ENCODE measurements at places on chromosomes 13 and 19.

DNA sequence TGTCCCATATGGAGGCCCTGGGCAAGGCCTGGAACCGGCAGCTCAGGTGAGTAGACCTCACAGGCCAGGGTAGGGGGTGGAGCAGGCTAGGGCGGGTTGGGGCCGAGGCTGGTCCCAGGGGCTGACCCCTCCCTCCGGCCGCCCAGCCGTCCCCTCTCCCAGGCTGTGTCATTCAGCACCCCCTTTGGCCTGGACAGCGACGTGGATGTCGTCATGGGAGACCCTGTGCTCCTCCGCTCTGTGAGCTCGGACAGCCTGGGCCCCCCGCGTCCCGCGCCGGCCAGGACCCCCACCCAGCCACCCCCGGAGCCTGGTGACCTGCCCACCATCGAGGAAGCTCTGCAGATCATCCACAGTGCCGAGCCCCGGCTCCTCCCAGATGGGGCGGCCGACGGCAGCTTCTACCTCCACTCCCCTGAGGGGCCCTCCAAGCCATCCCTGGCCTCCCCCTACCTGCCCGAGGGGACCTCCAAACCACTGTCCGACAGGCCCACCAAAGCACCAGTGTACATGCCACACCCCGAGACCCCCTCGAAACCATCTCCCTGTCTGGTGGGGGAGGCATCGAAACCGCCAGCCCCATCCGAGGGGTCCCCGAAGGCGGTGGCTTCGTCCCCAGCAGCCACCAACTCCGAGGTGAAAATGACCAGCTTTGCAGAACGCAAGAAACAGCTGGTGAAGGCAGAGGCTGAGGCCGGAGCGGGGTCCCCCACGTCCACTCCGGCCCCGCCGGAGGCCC, 16.0 kb downstream of the CAMSAP3 start:
- DNase-seq: no peak

DNA sequence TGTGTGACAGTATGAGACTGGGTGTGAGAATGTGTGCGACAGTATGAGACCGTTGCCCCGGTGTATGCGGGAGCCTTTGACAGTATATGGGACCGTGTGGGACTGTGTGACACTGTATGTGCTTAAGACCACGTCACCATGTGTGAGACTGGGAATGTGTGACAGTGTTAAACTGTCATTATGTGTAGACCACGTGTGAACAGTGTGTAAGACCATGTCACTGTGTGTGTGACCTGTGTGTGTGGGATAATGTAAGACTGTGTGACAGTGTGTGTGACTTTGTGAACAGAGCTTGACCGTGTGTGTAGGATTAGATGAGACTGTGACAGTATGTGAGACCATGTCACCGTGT, 549 bp downstream of the ZNF583 start:
- peak; percentile 61 for DNase-seq

DNA sequence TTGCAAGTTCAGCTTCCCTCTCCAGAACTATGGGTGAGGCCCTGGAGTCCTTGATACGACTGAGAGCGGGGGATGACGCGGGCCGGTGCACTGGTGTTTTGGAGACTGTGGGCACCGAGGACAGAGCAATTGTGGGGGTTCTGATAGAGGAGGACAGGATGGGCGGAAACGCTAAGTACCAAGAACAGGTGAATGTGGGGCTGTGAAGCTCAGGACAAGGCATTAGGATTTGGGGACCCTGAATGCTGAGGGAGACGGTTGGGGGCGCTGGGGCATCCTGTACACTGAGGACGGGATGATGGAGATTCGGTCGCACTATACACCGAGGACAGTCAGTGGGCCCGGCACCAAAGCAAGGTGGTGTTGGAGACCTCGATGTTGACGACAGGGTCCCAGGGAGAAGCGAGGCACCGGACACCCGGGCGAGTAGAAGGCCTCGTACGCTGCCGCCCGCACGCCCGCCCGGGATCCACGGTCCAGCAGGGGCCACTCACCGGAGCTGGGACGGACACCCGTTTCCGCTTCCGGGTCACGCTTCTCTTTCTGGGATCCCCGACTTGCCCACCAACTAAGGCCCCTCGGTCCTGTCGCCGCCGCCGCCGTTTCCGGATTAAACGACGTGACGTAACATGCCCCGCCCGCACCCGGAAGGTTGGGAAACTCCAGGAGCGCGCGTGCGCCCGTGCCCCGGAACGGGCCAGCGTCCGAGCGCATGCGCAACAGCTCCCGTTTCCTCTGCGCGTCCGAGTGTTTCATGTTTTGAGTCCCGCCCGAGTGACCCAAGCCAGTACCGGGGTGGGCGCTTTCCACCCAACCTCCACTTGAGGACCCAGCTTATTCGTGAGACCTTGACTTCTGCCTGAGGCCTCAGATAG, at the start of gene CHMP2A:
Gene CHMP2A, minus strand, starts transcription at position 612 of the 875 bp plus-strand sequence. CDS start 893 bp downstream, outside the sequence.
- no peak for DNase-seq

DNA sequence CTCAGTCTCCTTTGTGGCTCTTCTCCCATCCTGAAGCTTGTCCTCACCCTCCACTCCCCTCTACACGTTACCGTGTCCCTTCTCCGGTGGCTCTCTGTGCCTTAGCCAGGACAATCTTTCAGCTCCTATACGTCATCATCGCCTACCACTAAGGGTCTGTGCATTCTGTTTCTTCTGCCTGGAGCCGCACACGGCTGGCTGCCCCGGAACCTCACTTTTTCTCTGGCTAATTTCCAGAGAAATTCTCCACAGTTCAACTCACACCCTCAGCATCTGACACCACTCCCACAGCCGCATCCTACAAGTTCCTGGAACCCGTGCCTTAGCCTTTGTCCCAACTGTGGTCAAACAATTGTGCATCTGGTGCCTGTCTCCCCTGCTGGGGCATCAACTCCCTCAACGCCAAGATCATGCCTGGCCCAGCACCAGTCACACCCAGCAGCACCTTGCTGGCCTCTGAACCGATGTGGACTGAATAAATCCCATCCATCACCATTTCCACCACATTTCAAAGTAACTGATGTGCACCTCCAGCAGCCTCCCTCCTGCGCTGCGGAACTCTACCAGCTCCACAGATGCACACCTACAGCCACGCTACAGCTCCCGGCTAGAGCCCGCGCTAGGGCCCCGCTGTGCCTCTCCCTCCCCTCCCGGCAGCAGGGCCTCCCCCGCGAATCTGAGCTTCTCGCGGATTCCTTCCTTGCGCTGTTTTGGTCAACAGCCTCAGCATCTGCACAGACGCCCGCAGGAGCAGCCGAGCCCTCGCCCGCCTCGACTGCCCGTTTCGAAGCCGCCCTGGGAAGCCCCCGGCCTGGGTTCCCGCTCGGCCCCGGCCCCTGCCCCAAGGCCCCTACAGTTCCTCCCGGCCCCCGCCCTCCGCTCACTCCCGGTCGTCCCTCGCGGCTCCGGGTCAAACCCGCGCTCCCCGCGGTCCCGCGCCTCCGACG, 689 bp downstream of the DCUN1D2 start:
- DNase-seq: peak; percentile 47

GRCh38 chr13:28379371-28380083, 115.4 kb downstream of the FLT1 start:
- DNase-seq: no peak

DNA sequence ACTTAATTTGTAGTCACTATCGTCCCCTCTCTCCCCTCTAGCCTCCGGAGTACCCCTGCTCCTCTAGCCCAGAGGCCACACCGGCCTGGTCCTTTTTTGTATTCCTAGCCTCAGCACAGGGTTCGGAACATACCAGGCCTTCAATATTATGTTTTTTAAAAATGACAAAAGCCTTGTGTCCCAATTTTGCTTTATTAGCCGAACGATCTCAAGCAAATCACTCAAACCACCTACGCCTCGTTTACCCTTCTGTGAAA, 463 bp upstream of the POMP start:
- no peak for DNase-seq

- DNase-seq: peak; percentile 100
These were observed at the start of gene B9D2 for GRCh38 chr19:41363753-41364523. Gene B9D2, minus strand, starts transcription at chr19:41364149. Its CDS starts 630 bp downstream, at chr19:41363519.

All from OCI-M1 (cell line).